ENCODE measurements at places on chromosomes 6 and 20. TPM values are rescaled to one million over a fixed set of nuclear protein-coding genes. Genes with fewer than 3 reads are reported as not detected.

- DNase-seq: no peak
These were observed 406.4 kb downstream of the QKI start for GRCh38 chr6:163820745-163821458.

DNA sequence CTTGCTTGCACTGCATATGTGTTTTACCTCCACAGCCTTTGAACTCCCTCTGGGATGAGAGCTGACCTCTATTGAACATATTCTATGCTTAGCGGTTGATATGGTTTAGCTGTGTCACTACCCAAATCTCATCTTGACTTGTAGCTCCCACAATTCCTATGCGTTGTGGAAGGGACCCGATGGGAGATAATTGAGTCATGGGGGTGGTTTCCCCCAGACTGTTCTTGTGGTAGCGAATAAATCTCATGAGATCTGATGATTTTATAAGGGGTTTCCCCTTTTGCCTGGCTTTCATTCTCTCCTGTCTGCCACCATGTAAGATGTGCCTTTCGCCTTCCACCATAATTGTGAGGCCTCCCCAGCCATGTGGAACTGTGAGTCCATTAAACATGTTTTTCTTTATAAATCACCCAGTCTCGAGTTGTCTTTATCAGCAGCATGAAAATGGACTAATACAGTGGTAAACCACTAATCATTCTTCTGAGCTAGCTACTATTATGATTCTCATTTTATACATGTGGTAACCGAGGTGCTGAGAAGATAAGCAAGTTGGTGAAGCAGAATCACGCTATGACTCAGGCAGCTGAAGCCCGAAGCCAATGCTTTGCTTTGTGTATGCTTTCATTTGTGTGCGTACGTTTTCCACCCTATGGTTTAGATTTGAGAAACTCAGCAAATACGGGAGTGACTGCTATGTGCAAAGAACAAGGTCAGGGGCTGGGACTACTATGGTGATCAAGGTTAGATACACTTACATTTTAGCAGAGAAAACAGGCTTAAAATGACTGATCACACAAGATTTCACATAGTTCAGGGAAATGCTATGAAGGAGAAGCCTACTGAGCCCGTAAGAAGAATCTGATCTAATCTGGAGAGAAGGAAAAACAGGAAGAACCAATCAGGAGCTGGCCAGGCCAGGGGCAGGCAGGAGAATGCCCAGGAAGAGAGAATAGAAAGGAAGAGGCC, 363.5 kb downstream of the ESR1 start:
- DNase-seq: no peak

CDH26 gene
- 0.78 TPM for polyA plus RNA-seq

CNKSR3 gene
- polyA plus RNA-seq: 1.2 TPM

DNA sequence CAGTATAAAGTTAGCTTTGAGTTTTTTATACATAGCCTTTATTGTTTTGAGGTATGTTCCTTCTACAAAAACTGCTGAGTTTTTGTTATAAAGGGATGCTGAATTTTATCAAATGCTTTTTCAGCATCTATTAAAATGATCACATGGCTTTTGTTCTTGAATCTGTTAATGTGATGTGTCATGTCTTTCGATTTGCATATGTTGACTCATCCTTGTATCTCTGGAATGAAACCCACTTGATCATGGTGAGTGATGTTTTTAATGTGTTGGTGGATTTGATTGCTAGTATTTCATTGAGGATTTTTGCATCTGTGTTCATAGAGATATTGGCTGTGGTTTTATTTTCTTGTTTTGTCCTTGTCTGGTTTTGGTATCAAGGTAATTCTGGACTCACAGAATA, 24.7 kb upstream of the BLCAP start:
- DNase-seq: no peak

DNA sequence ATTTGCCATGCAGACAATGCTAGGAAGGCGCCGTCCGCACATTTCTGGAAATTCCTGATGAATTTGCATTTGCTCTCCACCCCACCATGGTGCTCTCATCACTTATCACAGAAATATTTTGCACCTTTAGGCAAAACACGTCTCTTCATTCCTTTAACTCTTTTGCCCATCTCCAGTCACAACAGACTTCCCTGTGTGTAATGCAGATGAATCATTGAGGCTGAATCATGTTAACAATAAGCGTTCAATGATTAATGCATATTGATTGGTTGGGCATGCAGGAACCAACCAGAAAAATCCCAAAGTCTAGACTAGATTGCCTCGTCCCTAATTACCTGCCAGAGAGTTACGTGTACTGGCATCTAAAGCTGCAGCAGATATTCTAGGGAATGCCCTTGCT, 80.0 kb upstream of the ATXN1 start:
- no peak for DNase-seq

DUSP15 gene
- polyA plus RNA-seq: 6.0 TPM

ARMH2 gene
- not detected for polyA plus RNA-seq

CCR6 gene
- polyA plus RNA-seq: 0.27 TPM

TBXT gene
- 0.18 TPM for polyA plus RNA-seq

- no peak for DNase-seq
These were observed 870 bp downstream of the PAK5 start for GRCh38 chr20:9838035-9838377.

DEFB121 gene
- not detected for polyA plus RNA-seq

DNA sequence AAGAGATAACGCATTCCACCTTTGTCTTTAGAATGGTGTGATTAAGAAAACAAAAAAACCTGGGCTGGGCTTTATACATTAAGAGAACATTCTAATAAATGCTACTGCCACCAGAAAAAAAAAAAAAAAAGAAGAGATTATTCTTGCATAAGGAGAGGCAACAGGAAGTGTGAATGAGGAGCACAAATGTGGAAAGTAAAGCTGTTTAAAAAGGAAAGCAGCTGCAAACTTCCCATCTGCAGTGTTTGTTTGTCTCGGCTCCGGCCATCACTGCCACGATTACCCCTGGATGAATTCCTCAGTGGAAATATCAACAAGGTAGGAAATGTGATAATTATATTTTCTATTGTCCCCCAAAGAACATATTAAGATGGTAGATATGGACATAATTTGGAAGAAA, 223.9 kb downstream of the PHF3 start:
- no peak for DNase-seq

PRPH2 gene
- polyA plus RNA-seq: 0.23 TPM

DNA sequence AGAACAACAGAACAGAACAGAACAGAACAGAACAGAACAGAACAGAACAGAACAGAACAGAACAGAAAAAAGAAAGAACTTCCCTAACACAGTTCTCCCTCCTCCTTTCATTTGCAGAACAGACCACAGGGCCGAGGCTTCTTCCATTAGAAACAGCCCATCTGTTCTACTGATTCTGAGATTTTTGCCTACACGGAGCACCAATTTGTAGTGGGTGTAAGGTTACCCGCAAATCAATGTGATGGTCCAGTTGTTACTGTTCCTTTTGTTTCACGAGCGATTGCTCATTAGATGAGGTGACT, 734 bp upstream of the OGFRL1 start:
- no peak for DNase-seq

FRK gene
- 0.11 TPM for polyA plus RNA-seq

LKAAEAR1 gene
- 0.91 TPM for polyA plus RNA-seq

DNA sequence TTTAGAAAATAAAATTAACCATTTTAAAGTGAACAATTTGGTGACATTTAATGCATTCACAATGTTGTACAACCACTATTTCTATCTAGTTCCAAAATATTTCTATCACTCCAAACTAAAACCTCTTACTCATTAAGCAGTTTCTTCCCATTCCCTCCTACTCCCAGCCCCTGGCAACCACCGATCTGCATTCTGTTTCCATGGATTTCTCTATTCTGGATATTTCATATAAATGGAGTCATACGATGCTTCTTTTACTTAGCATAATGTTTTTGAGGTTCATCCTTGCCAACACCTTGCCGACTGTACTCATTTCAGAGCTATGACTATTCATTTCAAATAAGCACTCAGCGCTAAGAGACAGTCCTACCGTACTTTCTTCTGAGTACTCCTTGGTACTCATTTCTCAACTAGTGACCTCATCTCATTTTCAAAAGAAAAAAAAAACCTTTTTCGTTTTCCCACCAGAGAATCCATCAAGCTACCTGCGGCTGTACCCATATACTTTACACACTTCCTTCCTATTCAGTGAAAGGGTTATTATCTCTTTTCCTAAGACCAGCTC, 259.2 kb downstream of the UTRN start:
- DNase-seq: no peak

DNA sequence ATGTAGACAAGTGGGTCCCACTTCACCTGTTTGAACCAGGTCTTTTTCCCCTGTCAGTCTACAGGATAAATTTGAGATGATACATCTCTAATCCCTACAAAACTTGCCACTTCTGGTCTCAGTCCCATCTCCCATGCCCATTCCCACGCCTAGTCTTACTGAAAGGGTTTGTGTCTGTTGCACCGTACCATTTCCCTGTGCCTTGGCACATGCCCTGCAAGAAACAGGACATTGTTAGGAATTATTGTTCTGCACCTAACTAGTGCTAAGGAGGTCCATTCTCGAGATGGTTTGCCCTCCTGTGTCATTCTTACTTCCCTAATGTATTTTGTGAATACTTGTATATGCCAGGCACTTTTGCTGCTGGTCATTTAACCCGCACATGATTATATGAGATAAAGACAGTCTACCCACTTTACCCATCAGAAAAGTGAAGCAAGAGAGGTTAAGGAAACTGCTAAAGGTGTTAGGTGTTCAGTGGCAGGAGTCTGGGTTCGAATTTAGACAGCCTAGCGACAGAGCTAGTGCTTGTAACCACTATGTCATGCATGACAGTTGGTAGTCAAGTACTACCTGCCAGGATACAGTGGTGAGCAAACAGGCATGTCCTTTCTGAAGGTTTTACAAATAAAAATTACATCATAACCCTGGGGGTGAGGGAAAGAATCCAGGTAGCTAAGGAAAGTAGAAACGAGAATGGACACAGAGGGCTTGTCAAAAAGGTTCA, 12.7 kb downstream of the FAM217A start:
- no peak for DNase-seq

GRCh38 chr6:158131926-158132325, 36.1 kb downstream of the SERAC1 start:
- DNase-seq: no peak

COL9A3 gene
- 39.7 TPM for polyA plus RNA-seq

- DNase-seq: peak; percentile 30
These were observed 83.2 kb downstream of the DLL1 start for GRCh38 chr6:170207586-170208181.

DNA sequence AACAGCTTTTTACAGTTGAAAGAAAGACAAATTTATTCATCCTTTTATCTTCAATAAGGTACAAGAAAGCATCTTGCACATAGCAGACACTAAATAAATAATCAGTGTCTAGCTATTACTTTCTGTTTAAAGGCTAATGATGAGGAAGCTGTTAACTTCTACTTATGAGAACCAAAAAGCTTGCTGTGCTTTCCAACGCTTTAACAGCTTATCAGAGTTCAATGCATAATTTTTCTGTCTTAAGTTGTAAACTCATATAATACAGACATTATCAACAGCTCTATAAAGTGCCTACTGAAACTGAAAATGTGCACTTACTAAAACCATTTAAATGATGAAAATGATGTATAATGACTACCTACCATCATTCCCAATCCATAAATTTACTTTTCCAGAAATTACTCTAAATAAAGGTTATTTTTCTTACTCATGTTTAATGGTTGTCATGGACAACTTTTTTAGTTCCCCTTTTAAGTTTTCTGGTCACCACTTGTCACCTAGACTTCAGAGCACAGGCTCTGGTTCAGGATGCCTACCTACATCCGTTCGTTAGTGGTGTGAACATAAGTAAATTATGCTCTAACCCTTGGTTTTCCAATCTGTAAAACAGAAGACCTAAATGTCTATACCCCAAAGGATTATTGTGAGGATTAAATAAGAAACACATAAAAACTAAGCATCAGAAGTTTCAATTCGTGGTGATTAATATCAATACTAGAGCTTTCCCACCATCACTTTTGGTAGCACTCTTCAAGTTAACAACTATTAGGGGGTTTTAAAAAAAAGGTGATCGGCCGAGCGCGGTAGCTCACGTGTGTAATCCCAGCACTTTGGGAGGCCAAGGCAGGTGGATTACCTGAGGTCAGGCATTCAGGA, 8.0 kb downstream of the PNISR start:
- no peak for DNase-seq

- no peak for DNase-seq
These were observed 276.3 kb downstream of the CD83 start for GRCh38 chr6:14393910-14394309.

- DNase-seq: no peak
These were observed 80.9 kb upstream of the ISM1 start for GRCh38 chr20:13140201-13140600.

GRCh38 chr6:31634131-31634530, 13.6 kb downstream of the PRRC2A start:
- DNase-seq: no peak

DNA sequence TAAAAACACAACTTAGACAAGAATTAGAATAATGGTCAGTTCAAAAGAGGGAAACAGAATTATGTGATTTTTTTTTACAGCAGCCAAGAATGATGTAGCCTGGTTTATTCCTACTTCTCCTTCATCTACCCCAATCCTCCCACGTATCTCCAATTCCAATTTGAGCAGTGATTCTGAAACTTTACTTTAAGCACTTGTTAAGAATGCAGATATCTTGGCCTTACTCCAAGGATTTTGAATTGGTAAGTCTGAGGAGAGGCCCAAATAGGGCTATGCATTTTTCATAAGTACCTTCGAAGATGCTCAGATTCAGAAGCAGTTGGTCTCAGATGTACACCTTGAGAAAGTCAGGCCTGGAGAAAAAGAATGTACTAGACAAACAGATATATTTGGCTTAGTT, 233.4 kb upstream of the FLRT3 start:
- no peak for DNase-seq

DNA sequence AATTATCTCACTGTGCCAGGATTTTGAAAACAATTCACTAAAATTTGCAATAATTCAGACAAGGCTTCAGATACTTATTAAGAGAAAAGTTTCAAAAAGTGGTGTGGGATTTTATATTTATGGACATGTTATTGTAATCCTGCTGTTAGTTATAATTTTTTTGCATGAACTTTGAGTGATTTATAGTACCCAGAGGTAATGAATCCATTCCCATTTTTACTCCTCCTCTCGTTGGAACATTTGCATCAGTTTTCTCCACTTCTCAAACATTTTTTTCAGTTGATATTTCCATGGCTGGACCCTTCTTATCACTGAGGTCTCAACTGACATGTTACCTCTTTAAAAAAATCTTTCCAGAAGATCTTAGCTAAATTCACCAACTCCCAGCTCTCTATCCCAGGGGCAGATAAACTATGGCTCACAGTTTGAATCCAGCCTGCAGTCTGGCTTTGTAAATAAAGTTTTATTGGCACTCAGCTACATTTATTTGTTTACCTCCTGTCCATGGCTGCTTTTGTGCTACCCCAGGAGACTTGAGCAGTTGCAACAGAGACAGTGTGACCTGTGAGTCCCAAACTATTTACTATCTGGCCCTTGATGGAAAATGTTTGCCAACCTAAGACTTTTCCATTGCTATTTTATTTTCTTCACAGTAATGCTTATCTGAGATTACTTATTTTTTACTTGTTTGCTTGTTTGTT, 83.4 kb downstream of the TSHZ2 start:
- DNase-seq: no peak

- DNase-seq: no peak
These were observed 26.3 kb upstream of the FAM50B start for GRCh38 chr6:3822747-3823445.

- no peak for DNase-seq
These were observed 42.3 kb upstream of the CLVS2 start for GRCh38 chr6:122953766-122954165.

SRMS gene
- 0.39 TPM for polyA plus RNA-seq

GRCh38 chr6:39137245-39137644, 22.3 kb upstream of the SAYSD1 start:
- peak; percentile 66 for DNase-seq

- DNase-seq: no peak
These were observed 259.3 kb upstream of the FAM83B start for GRCh38 chr6:54587277-54587676.

ZBP1 gene
- not detected for polyA plus RNA-seq

Measured in H1 (cell line).